ENCODE measurements at places on chromosomes 16 and 17. TPM values are rescaled to one million over a fixed set of nuclear protein-coding genes. Genes with fewer than 3 reads are reported as not detected.

DNA sequence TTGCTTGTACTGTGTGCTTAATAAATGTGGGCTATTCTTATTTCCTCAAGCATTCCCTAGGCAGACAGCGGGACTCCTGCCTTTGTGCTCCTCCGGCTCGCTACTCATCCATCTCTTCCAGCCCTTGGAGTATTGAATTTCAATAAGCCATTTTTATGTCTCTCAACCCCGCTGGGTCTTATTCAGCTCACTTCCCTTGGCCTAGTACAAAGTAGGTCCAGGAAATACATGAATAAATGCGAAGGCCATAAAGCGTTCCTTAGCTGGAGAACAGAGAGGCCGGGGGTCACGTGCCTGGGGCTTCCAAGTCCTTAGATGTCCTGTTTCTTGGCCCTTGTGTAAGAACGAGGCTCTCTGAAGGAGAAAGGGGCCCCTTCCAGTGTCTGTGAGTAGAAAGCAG, 236.7 kb upstream of the ASIC2 start:
- H3K4me3 ChIP-seq: no peak overlapping the region
- H3K4me1 ChIP-seq: no peaks in the 10 kb centered on the region
- no peaks in the 10 kb centered on the region for H3K27me3 ChIP-seq
- DNase-seq: no peak
- no peaks in the 10 kb centered on the region for H3K36me3 ChIP-seq

The GAS7 gene
- total RNA-seq: 89.1 TPM

The PRAC1 gene
- total RNA-seq: not detected

The RAB34 gene
- total RNA-seq: 3.7 TPM

The TBC1D3 gene
- not detected for total RNA-seq

GRCh38 chr16:50367777-50368409, 895 bp downstream of the BRD7 start:
- peak overlapping the region; percentile 42 for H3K4me3 ChIP-seq
- H3K27ac ChIP-seq: peak overlapping the region; percentile 11
- peaks cover 10% of the 10 kb centered on the region for H3K4me1 ChIP-seq

DNA sequence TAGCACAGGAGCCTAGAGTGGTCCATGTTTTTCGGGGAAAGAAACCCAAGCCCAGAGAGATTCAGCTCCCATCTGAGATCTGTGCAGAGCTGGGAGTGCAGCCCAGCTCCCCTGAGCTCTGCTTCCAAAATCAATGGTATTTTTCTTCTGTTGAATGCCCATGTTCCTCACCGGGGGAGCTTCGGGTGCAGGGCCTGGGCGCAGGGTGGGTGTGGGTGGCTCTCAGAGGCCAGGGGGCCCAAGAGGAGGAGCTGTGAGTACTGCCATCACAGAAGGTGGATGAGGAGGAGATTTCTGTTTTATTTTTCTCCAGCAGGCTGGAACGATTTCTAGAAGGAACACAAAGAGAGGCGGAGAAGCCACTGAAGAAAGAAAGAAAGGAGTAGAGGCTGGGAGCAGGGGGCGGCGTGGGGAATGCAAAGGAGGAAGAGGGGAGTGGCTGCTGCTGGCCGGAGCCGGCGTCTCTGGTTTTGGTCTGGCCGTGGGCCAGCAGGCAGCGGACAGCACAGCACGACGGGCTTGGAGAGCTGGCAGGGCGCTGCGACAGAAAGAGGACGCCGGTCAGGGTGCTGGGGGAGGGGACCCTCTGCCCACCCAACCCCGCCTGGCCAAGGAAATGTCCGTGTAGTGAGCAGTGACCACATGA, 76.2 kb upstream of the KSR1 start:
- no peak overlapping the region for H3K27ac ChIP-seq
- no peaks in the 10 kb centered on the region for H3K27me3 ChIP-seq
- peaks cover 14% of the 10 kb centered on the region for H3K4me1 ChIP-seq
- H3K36me3 ChIP-seq: no peaks in the 10 kb centered on the region
- no peak for DNase-seq

GRCh38 chr17:77421630-77421972, 280.8 kb downstream of the SEC14L1 start:
- H3K27me3 ChIP-seq: no peaks in the 10 kb centered on the region
- H3K4me1 ChIP-seq: peaks cover 74% of the 10 kb centered on the region
- peak; percentile 51 for DNase-seq

The ANKRD40CL gene
- total RNA-seq: not detected

DNA sequence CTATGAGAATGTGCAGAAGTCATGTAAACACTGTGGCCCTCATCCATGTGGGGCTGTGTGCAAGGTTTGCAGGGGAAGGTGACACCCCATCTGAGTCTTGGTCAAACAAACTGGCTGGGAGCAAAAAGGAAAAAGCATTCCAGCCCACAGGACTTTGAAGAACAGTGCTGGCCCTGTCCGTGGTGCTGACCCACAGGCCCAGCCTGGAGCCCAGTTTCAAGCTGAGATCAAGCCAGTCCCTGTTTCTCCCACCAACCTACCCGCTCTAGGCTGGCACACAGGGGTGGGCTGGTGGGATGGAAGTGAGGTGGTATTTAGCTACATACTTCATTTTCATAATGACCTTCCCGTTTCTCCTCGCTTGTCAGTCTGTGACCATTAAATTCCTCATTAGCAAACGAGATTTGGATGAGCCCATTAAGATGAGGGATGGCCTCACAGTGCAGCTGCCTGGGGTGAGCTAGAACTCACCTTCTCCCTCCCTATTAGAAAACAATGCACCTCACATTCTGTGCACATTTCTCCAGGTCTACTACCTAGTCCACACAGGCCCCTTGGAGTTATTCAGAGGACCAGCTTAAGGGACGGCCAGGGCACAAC, 12.6 kb upstream of the RPL38 start:
- no peak overlapping the region for H3K4me3 ChIP-seq
- no peaks in the 10 kb centered on the region for H3K4me1 ChIP-seq
- peaks cover 2% of the 10 kb centered on the region for H3K27me3 ChIP-seq

GRCh38 chr17:42325026-42325425, 36.7 kb downstream of the STAT5A start:
- H3K4me3 ChIP-seq: no peak overlapping the region
- no peak for DNase-seq
- peaks cover 72% of the 10 kb centered on the region for H3K36me3 ChIP-seq

DNA sequence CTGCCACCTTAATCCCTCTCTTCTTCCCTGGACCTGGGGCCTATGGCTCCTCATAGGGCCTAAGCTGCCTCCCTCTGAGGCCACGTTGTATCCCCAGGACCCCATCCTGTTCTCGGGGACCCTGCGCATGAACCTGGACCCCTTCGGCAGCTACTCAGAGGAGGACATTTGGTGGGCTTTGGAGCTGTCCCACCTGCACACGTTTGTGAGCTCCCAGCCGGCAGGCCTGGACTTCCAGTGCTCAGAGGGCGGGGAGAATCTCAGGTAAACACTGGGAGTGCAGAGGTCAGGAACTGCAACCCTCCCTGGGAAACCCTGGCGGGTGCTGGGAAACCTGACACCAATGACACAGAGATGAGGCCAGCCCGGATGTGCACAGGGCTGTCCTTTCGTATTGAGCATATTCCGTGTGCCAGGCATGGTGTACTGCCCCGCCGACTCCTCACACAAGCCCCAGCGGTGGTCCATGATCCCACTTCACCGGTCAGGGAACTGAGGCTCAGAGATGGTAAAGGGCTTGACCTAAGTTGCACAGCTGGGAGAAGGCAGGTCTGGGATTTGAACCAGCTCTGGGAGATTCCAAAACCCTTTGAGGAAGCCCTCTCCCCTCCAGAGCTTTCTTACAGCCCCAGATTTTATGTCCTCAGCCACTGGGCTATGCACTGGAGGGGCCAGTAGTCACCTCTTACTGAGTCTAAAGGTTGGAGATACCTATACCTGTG, 22.9 kb downstream of the ANKRD40 start:
- H3K36me3 ChIP-seq: no peaks in the 10 kb centered on the region
- no peaks in the 10 kb centered on the region for H3K4me1 ChIP-seq
- no peaks in the 10 kb centered on the region for H3K27me3 ChIP-seq
- no peak overlapping the region for H3K27ac ChIP-seq

GRCh38 chr17:3865176-3865575, 19.1 kb upstream of the NCBP3 start:
- H3K36me3 ChIP-seq: no peaks in the 10 kb centered on the region
- no peaks in the 10 kb centered on the region for H3K4me1 ChIP-seq
- H3K27ac ChIP-seq: no peak overlapping the region
- DNase-seq: no peak

The LRRC37A gene
- total RNA-seq: 1.9 TPM

Data from natural killer cell (primary cell).